Uterus (tissue), 4 donors: ENCODE measurements at places on chromosomes 7 and 10. TPM values are rescaled to one million over a fixed set of nuclear protein-coding genes. Genes with fewer than 3 reads are reported as not detected.

The PRTFDC1 gene
- total RNA-seq, result 1.3 TPM

The PMPCB gene
- 85.7 TPM for total RNA-seq

The C10orf105 gene
- 0.07 TPM for total RNA-seq

The HOGA1 gene
- 1.2 TPM for total RNA-seq

The EGR2 gene
- total RNA-seq, result not detected

The DOCK4 gene
- 78.9 TPM for total RNA-seq

The CFAP46 gene
- 9.0 TPM for total RNA-seq

The POMZP3 gene
- 5.7 TPM for total RNA-seq

The PNLIPRP2 gene
- total RNA-seq, result not detected

GRCh38 chr10:101000127-101000914 lies 713 bp downstream of the LZTS2 start:
- no peaks in the 10 kb centered on the region for H3K36me3 ChIP-seq
- peak overlapping the region; percentile 88 for H3K4me3 ChIP-seq
- peak; percentile 40 for DNase-seq
- no peaks in the 10 kb centered on the region for H3K27me3 ChIP-seq
- H3K4me1 ChIP-seq, result no peaks in the 10 kb centered on the region

GRCh38 chr10:71767420-71768035 lies 5.8 kb downstream of the VSIR start:
- DNase-seq, result peak; percentile 62
- H3K27me3 ChIP-seq, result no peaks in the 10 kb centered on the region
- H3K4me1 ChIP-seq, result peaks cover 58% of the 10 kb centered on the region

- no peak for DNase-seq
- H3K4me3 ChIP-seq, result no peak overlapping the region
- no peaks in the 10 kb centered on the region for H3K27me3 ChIP-seq
- H3K27ac ChIP-seq, result no peak overlapping the region
- H3K36me3 ChIP-seq, result no peaks in the 10 kb centered on the region
Measured at GRCh38 chr7:55083206-55083605, 64.4 kb downstream of the EGFR start.

DNA sequence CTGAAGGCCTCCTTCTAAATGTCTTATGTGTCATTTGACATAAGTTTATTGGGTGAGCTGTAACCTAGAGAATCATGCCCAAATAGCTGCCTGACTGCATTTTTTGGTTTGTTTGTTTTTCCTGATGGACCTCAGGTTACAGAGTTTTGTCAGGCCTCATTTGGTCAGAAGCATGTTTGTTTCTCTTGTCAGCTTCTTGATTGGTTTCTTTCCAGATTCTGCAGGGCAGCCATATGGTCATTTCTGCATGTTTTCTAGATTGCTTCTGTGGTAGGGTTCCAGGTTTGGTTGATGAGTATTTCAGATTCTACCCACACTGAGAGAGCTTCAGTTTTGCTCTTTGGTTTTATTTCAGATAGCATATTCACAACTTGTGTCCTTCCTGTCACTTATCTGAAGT lies 28.0 kb downstream of the GLCCI1 start:
- H3K27me3 ChIP-seq, result no peaks in the 10 kb centered on the region
- no peaks in the 10 kb centered on the region for H3K4me1 ChIP-seq
- H3K27ac ChIP-seq, result no peak overlapping the region
- no peak overlapping the region for H3K4me3 ChIP-seq

DNA sequence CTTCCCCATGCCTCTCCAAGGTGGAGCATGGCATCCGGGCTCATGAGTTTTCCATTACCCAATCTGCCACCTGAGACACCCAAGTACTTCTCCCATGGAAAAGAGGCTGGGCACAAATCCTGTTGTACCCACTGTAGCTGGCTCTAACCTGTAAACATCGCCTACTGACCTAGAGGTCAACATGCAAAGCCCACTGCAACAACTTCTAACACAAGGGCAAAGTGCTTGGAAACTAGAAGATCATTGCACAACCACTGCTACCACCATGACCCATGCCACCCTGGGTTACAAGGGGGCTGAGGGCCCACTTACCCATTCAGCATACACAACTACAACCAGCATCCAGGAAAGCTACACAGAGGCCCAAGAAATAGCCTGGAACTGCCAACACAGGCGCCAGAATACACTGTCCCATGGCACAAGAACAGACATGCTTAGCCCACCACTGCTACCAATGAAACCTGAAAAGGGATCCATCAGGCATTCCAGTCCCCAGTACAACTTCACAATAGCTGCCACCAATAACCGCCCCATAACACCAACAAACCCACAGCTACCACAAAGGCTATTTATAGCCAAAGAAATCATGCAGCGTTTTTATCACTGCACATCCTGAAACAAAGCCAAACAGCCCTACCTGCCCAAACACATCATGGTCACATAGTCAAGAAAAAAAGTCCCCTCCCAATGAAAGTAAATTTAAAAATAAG lies 63.4 kb downstream of the RNF32 start:
- H3K4me3 ChIP-seq, result no peak overlapping the region
- DNase-seq, result no peak
- no peaks in the 10 kb centered on the region for H3K4me1 ChIP-seq
- no peak overlapping the region for H3K27ac ChIP-seq
- H3K36me3 ChIP-seq, result no peaks in the 10 kb centered on the region

DNA sequence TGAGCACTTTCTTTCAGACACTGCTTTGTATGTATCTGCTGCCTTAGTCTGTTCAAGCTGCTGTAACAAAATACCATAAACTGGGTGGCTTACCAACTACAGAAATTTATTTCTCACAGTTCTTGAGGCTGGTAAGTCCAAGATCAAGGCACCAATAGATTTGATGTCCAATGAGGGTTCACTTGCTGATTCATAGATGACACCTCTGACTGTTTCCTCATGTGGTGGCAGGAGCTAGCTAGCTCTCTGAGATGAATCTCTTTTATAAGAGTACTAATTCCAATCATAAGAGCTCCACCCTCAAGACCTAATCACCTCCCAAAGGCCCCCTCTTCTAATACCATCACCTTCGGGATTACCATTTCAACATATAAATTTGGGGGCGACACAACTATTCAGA lies 76.6 kb upstream of the ADO start:
- DNase-seq, result no peak
- H3K4me3 ChIP-seq, result no peak overlapping the region
- no peak overlapping the region for H3K27ac ChIP-seq
- H3K4me1 ChIP-seq, result no peaks in the 10 kb centered on the region

DNA sequence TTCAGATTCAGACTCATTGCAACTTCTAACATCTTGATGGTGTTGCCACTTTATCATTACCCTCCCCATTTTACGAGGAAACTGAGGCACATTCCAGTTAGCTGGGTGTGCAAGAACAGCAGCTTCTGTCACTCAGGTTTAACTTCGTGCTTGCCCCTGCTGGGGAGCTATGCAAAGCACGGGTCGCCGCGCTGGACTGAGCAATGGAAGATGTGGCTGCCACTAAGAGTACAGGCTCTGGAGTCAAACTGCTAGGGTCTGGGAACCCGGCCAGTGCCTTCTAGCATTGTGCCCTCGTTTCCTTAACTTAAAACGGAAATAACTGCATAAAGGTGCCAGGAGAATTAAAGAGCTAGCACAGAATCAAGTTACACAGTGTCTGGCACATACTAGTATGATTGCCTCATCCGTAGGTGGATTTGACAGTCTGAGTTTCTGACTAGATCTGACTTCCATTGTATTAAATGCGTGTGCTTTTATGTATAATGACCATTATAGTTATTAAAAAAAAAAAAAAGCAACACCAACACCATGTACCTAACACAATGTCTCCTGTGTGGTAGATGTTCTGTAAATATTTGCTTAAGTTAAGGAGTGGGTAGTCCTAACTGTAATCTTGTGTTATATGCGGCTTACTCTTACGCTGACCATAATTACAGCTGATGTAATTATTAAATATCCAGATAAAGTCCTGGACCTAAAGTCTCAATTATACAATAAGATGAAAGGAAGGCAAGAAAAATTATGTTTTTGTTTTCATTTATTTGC lies 842 bp downstream of the ZNF22 start:
- H3K27ac ChIP-seq, result peak overlapping the region; percentile 92
- DNase-seq, result peak; percentile 49
- H3K4me1 ChIP-seq, result peaks cover 4% of the 10 kb centered on the region
- no peaks in the 10 kb centered on the region for H3K27me3 ChIP-seq
- no peaks in the 10 kb centered on the region for H3K36me3 ChIP-seq

- H3K27ac ChIP-seq, result no peak overlapping the region
- H3K4me1 ChIP-seq, result no peaks in the 10 kb centered on the region
- H3K36me3 ChIP-seq, result no peaks in the 10 kb centered on the region
- no peak for DNase-seq
- no peak overlapping the region for H3K4me3 ChIP-seq
Measured at GRCh38 chr10:69242852-69243212, 22.7 kb downstream of the HKDC1 start.

DNA sequence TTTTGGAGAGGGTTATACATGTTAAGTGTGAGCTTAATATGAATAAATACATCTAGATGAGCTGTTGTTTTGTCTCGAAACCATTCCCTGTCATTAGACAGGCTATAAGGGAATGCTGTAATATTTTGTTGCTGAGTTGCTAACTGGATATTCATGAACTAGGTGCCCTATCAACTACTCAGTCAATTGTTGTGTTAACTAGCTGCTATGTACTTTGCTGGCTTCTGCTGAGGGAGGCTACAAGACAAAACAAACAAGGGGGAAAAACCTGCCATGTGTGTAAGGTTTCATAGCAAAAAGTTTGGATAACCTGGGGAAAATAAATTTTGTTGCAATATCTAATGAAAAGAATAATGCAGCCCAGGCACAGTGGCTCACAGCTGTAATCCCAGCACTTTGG lies 110.4 kb downstream of the CSTF2T start:
- DNase-seq, result no peak
- no peak overlapping the region for H3K4me3 ChIP-seq
- H3K36me3 ChIP-seq, result no peaks in the 10 kb centered on the region
- H3K27ac ChIP-seq, result no peak overlapping the region
- H3K27me3 ChIP-seq, result no peaks in the 10 kb centered on the region
- H3K4me1 ChIP-seq, result no peaks in the 10 kb centered on the region

GRCh38 chr7:156090988-156091387 lies 278.7 kb upstream of the SHH start:
- no peaks in the 10 kb centered on the region for H3K4me1 ChIP-seq
- no peak overlapping the region for H3K27ac ChIP-seq
- DNase-seq, result no peak
- no peaks in the 10 kb centered on the region for H3K36me3 ChIP-seq
- no peak overlapping the region for H3K4me3 ChIP-seq
- no peaks in the 10 kb centered on the region for H3K27me3 ChIP-seq

GRCh38 chr10:70575874-70576802 lies 26.4 kb downstream of the PRF1 start:
- H3K27me3 ChIP-seq, result no peaks in the 10 kb centered on the region
- no peak for DNase-seq
- H3K36me3 ChIP-seq, result no peaks in the 10 kb centered on the region
- no peaks in the 10 kb centered on the region for H3K4me1 ChIP-seq
- no peak overlapping the region for H3K27ac ChIP-seq
- no peak overlapping the region for H3K4me3 ChIP-seq
